A172 (cell line): ENCODE measurements at places on chromosomes 2 and 18. TPM values are rescaled to one million over a fixed set of nuclear protein-coding genes. Genes with fewer than 3 reads are reported as not detected.

The TMEM247 gene
- total RNA-seq = not detected in 2 replicates

The UBE2F gene
- 74.5 and 116 TPM in 2 replicates for total RNA-seq

The ING5 gene
- total RNA-seq = 12.8 and 14.5 TPM in 2 replicates

The DNAH6 gene
- 0.02 TPM in 2 replicates for total RNA-seq

The DUSP19 gene
- total RNA-seq = 2.5 and 3.2 TPM in 2 replicates

The SLC23A3 gene
- total RNA-seq = 0.19 and 0.67 TPM in 2 replicates

The C2orf74 gene
- total RNA-seq = 51.5 and 80.7 TPM in 2 replicates

The CYP27A1 gene
- 0.07 TPM in 1 of 2 replicates, not detected in the other for total RNA-seq
